ENCODE measurements at places on chromosomes 7 and 10.
A peak's percentile ranks its signal among the peaks of the same experiment; 100 is the strongest.

DNA sequence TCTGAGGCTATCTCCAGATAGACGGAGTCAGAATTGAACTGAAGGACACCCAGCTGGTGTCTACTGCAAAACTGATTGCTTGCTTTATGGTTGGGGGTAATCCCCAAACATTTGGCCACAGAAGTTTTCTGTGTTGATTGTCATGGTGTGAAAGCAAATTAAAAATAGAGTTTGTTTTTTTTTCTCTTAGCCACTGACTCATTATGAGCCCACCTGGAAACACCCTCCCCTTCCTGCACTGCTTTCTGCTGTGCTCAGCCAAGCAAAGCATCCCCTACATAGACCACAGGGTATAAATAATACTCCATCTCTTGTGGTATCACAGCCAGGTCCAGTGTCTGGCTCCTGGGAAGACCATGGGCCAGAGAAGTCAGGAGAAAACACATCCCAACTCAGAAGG lies 6.5 kb upstream of the VWC2 start:
- no peak for DNase-seq

- DNase-seq: no peak
Measured at GRCh38 chr10:99224766-99225165, 10.9 kb downstream of the HPSE2 start.

DNA sequence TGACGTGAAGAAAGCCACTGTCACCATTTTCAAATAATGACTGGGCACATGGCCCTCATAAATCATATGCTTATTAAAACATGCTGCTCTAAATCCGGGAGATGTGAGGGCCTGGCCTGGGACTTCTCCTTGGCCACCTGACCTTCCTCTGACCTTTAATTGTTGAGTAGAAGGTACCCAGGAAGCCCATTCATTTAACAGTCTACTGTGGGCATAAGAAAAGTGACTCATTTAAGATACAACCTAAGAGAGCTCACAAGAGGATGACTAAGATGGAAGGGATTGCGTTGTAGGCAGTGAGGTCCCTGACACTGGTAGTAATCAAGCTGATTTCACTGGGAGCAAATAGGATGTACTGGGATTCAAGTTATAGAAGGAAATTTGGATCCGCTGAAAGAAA lies 203.4 kb upstream of the GPR26 start:
- no peak for DNase-seq

GRCh38 chr10:105952153-105952552 lies 1212.4 kb downstream of the SORCS1 start:
- DNase-seq: no peak

- no peak for DNase-seq
Measured at GRCh38 chr7:12759151-12759550, 71.7 kb downstream of the ARL4A start.

GRCh38 chr10:43444323-43444722 lies 7.4 kb downstream of the ZNF487 start:
- DNase-seq: no peak

- DNase-seq: no peak
Measured at GRCh38 chr10:89889606-89890005, 188.2 kb downstream of the KIF20B start.

GRCh38 chr10:76398043-76398710 lies 966.8 kb downstream of the LRMDA start:
- DNase-seq: no peak

DNA sequence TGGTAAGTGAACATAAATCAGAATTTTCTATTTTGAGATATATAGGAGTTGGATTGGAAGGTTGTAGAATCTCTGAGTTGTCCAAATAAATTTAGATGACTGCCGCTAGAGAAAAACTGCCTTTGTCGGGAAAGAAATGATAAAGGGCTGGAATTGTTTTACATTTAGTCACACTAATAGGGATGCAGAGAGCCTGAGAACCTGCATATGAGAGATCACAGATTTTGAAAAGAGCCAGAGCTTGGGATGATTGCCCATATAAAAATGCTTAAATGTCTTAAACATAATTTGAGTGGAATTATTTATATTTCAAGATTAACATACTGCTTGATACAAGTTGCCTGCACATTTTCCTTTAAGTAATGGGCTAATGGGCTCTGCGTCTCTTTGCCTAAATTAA lies 660.5 kb downstream of the NRG3 start:
- DNase-seq: no peak

GRCh38 chr10:112843623-112844022 lies 106.4 kb upstream of the TCF7L2 start:
- no peak for DNase-seq

DNA sequence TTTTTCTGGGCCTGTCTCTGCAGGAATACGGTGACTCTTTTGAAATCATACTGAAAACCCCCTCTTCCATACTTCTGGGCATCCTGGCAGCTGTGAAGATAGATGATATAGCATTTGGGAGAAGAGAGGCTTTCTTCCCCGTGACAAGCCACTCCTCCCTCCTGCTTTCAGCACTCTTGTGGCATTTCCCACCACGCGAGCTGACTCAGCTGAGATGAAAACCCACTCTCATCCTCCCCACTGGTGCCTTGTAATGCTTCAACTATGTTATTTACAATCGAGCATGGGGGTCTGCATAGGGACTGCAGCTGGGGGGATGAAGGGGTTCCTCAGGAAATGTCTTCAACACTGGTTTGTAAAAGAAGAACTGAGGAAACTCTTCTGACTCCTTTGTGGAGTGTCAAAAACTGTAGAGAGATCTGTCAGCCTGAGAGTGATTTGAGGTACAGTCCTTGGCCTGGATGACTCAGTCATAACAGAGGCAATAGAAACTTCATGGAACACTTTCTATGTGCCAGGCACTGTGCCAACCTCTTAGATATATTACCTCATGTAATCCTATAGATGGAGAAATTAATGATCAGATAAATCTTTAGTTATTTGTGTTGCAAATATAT lies 1.7 kb upstream of the TBATA start:
- DNase-seq: no peak

GRCh38 chr10:46264336-46264735 lies 22.5 kb upstream of the ANTXRL start:
- DNase-seq: no peak

DNA sequence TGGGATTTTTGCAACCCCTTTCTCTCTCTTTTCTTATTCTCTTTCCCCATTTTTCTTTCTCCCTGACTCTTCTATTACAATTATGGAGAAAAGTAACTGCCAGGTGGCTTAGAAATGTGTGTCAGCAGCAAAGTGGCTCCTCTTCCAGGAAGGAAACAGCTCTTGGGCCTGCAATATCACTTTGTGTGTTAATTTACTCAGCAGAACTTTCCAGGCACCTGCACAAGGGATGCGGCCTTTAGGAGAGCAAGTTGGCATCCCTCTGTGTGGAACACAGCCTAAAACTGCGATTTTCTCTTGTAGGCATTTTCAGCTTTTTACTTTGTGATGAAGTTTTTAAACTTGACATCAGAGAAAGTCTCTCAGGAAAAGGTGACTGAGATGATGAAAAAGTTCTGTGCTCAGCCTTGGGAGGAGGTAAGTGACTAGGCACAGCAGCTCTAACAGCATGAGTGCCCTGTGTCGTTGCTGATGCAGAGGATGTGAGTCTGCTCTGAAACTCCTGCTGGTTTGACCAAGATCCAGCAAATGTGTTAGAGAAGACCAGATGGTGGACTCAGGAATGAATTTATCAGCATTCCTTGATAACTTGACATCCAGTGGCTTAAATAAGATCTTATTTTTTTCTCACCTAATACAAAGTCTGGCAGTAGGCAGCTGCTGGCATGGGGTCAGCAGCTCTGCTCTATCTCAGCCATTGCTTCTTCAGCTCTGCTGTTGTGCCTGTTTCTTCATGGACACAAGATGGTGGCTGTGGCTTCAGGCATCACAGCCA lies 47.4 kb upstream of the CC2D2B start:
- DNase-seq: no peak

DNA sequence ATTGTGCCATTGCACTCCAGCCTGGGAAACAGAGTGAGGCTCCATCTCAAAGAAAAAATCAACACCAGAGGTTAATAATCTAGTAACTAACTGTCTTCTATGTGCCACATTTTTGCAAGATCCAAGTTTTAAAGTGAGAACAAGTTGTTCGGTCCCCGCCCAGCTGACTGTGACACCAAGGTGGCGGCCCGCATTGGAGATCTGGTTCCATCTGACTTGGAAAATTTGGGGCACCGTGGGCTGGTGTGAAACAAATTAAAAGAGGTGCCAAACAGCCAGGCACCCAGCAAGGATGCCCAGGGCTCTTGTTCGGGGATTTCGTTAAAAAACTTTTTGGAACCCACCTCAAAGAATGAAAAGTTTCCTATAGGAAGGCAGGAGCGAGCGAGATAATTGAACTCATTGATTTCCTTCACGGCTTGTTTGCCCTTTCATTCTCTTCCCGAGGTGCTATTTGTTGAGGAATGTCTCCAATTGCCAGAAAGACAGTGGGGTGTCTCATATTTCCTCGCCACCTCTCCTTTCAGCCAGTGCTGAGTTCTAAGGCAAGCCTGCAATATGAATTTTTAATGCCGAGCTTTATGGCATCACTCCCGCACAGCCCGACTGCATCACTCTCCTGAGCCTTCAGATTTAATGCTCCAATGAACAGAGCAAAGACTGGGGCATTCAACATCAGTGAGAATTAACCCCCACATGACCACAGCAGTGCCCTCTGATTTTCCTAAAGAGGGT lies 156.9 kb upstream of the SH2B2 start:
- DNase-seq: no peak

DNA sequence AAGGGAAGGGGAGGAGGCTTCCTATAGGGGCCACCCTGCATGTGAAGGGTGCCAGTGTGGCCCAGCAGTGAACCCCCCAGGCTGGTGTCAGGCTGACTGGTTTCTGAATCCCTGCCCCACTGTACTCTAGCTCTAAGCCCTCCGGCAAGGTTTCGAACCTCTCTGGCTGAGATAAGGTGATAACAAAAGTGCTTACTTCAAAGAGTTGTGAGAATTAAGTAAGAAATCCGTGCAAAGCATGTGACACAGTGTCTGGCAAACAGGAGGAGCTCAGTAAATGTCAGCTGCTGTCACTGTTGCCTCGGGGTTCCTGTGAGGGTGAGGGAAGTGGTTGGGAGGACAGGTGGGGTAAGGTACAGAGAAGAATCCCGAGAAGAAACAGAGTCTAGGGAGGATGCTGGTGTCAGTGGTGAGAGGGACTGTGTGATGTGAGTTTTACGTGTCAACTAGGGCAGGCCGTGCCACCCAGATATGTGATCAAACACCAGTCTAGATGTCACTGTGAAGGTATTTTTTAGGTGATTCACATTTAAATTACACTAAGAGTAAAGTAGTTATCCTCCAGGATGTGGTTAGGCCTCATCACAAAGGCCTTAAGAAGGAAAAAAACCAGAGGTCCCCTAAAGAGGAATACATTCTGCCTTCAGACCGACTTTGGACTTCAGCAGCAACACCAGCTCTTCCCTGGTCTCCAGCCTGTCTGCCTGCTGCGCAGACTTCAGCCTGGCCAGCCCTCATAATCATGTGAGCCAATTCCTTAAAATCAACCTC lies 64.4 kb downstream of the BPGM start:
- peak; percentile 65 for DNase-seq

DNA sequence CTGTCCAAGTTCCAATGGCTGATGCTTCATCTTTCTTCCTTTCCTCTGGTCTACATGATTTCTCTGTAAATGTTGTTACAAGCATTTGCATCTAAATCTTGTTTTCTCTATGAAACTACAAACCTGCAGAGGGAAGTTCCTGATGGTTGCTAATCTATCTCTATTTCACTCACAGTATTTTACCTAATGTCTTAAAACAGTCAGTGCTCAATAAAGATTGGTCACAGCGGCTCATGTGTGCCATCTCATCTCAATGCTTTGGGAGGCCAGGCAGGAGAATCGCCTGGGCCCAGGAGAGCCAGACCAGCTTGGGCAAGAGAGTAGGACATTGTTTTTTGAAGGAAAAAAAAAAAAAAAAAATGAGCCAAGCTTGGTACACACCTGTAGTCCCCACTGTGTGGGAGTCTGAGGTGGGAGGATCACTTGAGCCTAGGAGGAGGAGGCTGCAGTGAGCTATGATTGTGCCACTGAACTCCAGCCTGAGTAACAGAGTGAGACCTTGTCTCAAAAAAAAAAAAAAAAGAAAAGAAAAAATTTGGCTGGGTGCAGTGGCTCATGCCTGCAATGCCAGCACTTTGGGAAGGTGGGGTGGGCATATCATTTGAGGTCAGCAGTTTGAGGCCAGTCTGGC lies 71.3 kb upstream of the ARMC3 start:
- DNase-seq: no peak

- DNase-seq: no peak
Measured at GRCh38 chr7:128879939-128880746, 17.5 kb downstream of the ATP6V1F start.

- DNase-seq: no peak
Measured at GRCh38 chr10:132493246-132493755, 44.3 kb upstream of the INPP5A start.

DNA sequence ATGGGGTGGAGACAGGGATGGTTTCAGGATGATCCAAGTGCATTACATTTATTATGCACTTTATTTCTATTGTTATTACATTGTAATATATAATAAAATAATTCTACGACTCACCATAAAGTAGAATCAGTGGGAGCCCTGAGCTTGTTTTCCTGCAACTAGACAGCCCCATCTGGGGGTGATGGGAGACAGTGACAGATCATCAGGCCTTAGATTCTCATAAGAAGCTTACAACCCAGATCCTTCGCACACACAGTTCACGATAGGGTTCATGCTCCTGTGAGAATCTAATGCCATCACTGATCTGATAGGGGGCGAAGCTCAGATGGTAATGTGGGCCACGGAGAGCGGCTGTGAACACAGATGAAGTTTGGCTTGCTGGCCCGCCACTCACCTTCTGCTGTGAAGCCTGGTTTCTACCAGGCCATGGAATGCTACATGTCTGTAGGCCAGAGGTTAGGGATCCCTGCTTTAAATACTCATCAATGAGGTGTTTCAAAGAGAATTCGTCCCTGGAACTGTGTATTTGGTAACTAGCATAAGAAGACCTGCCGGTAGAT lies 21.2 kb upstream of the PRKCQ start:
- no peak for DNase-seq

DNA sequence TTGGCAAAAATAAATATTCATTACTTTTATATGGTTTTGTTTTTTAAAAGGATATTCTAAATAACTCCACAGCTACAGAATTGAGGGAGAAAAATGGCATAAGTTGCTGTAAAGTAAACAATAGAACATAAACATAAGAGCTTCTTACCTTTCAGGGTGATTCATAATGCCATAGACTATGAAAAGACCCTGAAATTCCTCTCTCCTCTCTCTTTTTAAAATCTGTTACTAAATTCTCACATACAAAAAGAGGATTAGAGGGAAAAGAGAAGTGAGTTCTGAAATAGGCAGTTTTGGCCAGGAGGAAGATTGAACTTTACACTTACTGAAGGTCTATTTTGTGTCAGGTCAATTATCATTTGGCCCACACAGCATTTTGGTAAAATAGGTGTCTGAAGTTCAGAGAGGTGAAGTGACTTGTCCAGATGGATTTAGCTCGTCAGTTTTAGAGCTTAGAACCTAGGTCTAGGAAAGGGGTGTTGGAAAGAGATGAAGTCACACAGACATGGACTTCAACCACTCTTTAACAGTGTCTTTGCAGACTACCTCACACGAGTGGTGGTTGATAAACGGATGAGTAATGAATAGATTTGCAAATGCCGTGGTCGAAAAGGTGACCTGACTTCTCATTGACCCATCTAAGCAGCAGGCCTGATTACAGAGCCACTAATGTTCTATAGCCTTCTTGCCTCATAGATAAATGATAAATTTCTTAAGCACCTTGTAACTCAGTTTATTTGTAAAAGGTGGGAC lies 190.6 kb upstream of the CCDC6 start:
- no peak for DNase-seq
